Activated CD4-positive, CD25-positive, alpha-beta regulatory T cell treated with anti-CD3 and anti-CD28 coated beads, Interleukin-2, amount 50 U/mL, for 72 hours (primary cell): ENCODE measurements at places on chromosomes 4 and X.

GRCh38 chr4:176193938-176194337 lies 1.4 kb downstream of the SPATA4 start:
- DNase-seq: no peak

DNA sequence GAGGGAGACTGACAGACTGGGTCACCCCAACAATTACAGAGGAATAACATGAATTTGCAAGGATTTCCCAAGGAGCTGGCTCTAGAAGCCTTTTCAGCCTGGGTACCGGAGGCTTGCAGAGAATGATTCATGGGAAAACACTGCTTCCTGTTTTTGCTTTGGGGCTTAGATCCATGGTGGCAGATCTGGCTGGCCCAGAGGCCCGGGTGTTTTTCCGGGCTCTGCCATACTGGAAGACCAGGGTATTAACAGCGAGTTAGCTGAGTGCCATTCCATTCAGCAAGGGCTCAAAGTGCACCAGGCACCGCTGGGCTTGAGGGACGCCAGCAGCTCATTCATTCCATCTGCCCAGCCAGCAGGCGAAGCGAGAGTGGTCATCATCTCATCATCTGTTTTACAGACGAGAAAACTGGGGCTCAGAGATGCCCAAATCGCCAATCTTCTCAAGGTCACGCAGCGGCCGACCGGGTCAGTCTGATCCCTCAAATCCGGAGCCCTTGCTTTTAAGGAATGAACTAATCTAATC lies 1.3 kb downstream of the WDR1 start:
- no peak for DNase-seq

GRCh38 chrX:29858714-29859113 lies 356.6 kb upstream of the MAGEB2 start:
- no peak for DNase-seq

- DNase-seq: no peak
Measured at GRCh38 chr4:173332021-173332487, 2.1 kb downstream of the HMGB2 start.

DNA sequence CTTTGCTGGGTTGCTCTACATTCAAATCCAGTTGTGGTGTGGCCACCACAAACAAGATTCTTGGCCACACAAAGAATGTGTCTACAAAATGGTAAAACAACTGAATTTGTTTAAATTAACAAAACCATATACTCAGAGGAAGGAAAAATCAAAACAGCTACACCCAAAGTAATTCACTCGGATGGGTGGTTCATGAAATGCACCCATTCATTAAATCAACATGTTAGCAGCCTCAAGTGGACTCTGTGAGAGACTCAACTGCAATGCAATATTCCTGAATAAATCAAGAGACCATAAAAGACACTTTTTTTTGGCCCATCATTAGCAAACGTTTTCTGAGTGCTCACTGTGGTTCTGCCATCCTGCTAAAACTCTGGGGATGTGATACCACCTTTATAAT lies 11.2 kb upstream of the AMELX start:
- DNase-seq: no peak

- no peak for DNase-seq
Measured at GRCh38 chr4:86380181-86380724, 20.4 kb upstream of the MAPK10 start.

DNA sequence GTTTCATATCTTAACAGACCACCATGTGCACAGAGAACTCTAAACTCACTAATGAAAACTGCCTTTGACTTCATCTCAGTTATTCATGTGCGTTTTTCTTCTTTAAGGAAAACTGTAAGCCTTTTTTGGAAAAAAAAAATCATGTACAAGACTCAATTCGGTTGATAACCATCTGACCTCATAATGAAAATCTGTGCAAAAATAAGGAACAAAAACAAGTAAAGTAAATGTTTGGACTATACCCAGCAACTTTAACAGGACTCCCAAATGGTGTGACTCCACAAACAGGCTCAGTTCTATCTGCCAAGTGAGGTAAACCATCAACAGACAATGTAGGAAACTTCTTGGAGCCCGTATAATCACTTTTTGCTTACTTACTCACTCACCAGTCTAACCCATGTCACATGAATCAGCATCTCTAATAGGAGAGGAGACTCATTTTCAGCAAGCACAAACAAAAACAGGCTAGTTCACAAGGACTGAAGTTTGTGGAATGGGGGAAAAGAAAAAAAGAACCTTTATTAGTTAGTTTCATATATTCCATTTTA lies 9.3 kb downstream of the APOO start:
- no peak for DNase-seq

GRCh38 chrX:30635630-30636029 lies 17.6 kb upstream of the GK start:
- DNase-seq: no peak

DNA sequence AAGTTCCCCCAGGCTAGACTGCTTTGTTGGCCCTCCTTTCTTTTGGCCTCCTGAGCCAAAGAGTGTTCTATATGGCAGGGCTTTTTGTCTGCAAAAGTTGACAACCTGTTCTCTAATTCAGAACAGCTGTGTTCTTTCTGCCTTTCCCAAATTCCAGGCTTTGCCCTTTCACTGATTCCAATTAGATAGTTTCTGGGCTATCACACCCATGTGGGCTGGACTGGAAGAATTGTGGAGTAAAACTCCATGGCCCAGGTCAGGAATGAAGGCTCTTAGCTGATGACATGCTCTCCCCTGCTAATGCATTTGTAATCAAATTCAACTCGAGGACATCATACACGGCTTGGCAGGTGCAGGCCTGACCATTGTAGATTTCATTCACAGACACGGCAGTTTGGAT lies 19.4 kb downstream of the BMP3 start:
- DNase-seq: no peak

- no peak for DNase-seq
Measured at GRCh38 chrX:21639775-21640174, 18.4 kb downstream of the KLHL34 start.

DNA sequence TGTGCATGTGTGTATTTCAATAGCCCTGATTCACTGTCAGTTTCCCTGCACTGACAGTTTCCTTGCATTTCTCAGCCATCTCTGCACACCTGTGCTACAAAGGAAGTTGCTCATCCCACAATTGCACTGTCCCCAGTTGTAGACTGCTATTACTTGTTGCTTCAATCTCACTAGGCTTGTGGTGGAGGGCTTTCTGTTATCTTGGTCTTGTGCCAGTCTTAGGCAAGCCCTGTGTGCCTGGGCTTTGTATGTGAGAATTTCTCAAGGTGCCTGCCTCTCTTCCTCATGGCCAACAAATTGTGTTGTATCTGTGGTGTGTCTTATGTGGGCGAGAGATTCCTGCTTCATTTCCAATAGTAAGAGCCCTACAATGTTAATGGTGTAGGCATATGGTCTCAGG lies 467.4 kb downstream of the GRIA2 start:
- DNase-seq: no peak

DNA sequence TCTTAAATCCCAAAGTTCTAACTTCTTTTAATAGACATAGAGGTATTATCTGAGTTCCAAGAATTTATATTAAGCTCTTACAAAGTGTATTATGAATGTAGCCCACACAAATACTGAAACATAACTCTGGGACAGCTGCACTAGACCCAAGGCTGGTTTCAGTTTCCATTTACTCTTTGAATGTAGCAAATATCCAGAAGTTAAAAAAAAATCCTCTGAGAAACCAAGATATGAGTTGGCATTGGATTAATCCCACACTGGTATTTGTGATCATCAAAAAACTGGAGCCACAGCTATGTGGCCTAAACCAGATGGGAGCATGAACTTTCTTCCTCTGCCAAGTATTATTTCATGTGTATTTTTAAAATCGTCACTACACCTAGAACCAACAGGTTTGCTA lies 23.6 kb upstream of the SMPX start:
- DNase-seq: no peak

GRCh38 chr4:183617075-183617474 lies 41.9 kb downstream of the RWDD4 start:
- DNase-seq: no peak

DNA sequence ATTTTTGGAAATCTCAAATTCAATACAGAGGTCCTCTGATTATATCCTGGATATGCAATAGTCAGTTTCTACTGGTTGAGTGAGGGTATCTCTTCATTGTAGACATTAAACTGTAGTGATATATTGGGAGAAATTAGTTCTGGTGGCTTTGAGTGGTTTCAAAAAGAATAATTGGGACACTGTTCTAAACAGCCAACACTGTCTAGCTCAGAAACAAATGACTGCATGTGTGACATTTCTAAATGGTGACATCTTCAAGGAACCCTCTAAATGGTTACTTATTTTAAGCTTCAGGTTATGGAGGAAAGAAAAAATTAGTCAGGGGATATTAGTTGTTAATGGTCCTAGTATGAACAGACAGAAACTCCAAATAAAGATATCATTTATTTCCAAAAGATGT lies 186.2 kb downstream of the LARP7 start:
- no peak for DNase-seq

- DNase-seq: no peak
Measured at GRCh38 chrX:114800719-114801118, 216.7 kb downstream of the IL13RA2 start.

DNA sequence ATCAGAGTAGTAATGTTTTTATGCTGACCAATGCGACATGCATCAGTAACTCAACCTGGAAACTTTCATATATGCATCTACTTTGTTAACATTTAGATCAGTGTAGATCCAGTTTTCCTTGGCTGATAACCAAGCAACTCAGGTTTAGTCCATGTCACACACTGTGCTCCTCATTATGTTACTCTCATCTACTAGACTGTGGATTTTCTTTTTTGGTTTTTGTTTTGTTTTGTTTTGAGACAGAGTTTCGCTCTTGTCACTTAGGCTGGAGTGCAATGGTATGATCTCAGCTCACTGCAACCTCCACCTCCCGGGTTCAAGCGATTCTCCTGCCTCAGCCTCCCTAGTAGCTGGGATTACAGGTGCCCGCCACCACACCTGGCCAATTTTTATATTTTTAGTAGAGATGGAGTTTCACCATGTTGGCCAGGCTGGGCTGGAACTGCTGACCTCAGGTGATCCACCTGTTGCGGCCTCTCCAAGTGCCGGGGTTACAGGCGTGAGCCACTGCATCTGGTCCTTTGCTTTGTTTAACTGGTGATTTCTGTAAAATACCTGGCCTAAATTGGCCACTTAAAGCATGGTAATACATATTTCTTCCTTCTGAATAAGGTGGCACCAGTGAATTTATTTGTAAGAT lies 48.6 kb downstream of the SMARCAD1 start:
- no peak for DNase-seq

GRCh38 chrX:122703762-122704161 lies 480.3 kb upstream of the GRIA3 start:
- DNase-seq: no peak

GRCh38 chr4:117474987-117475386 lies 389.6 kb upstream of the TRAM1L1 start:
- DNase-seq: no peak

- DNase-seq: no peak
Measured at GRCh38 chrX:9899640-9900111, 67.5 kb upstream of the CLDN34 start.

DNA sequence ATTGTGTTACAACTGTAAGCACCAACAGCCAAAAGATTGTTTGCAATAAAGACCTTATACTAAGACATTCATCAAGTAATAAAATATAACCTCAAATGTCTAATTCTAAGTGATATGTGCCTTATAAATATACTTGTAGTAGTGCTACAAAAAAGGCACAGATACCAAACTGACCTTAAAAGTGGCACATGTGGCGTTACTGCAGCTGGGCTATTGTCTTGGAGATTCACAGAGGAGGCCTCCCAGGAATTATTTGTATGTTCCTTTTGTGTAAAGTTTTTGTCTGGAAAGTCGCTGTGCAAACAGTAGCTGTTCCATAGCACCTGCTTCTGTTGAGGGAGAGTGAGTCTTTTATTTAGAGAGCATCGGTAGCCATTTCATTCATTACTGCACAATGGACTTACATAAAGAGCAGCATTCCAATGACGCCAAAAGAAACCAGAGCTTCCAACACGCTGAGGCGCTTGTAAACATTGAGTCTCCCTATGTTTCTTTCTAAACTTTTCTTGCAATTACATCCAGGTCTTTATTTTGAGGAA lies 143.7 kb downstream of the RPA4 start:
- DNase-seq: no peak

DNA sequence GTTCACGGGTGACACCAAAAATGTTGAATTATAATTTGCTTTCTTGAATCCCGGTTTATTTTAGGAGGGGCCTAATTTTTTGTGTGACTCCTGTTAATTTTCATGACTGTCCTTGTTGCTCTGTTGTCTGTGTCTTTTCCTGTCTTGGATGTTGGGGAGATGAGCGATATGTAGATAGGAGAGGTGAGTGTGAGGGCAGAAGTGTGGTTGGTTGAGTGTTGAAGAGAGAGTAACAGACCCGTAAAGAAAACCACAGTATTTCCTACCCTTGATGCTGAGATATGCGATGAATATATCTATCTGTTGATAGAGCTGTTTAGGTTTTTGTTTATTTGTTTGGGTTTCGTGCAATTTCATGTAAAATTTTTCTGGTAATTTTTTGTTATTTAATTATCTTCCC lies 70.5 kb downstream of the CPE start:
- DNase-seq: no peak

DNA sequence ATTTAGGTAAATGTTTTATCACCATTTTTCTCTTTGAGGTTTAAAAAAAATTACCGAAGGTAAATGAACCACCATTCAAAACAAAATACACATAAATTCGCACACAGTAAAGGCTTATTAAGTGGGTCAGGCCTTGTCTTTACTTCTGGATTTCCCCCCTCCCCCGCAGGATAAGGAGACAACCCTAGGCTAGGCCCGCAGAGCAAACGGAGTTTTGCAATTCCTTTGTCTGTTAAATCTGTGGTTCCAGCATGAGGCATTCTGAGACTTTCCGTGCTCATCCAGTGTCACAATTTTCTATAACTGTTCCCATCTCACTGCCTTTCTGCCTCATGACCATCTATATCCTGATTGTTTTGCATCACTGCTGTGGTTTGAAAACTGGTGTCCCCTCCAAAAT lies 307.4 kb downstream of the DCHS2 start:
- no peak for DNase-seq

DNA sequence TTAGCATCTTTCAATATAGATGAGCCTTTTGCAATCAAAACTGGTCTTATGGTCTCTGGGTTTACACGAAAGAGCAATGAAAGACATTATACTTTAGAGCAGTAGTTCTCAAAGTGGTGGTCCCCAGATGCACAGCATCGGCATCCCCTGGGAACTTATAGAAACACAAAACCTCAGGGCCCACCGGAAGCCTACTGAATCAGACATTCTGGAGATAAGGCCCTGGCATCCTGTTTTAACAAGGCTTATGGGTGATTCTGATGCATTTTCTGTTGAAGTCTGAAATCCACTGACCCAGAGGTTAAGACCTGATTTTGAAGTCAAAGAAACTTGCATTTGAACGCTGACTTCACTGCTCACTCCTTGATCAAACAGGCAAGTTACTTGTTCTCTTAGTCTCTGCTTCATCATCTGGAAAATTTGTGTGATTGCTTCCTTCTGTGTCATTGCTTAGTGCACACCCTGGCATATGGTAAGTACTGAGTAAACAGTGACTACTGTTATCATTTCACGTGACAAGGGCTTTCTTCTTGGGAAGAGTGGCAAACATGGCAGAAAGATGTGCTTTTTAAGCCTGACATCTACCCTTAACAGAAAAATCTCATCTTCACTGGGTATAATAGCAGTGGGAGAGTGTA lies 14.5 kb downstream of the CHRNA9 start:
- DNase-seq: no peak
